ENCODE measurements at places on chromosomes 1 and 21.
A peak's percentile ranks its signal among the peaks of the same experiment; 100 is the strongest.

DNA sequence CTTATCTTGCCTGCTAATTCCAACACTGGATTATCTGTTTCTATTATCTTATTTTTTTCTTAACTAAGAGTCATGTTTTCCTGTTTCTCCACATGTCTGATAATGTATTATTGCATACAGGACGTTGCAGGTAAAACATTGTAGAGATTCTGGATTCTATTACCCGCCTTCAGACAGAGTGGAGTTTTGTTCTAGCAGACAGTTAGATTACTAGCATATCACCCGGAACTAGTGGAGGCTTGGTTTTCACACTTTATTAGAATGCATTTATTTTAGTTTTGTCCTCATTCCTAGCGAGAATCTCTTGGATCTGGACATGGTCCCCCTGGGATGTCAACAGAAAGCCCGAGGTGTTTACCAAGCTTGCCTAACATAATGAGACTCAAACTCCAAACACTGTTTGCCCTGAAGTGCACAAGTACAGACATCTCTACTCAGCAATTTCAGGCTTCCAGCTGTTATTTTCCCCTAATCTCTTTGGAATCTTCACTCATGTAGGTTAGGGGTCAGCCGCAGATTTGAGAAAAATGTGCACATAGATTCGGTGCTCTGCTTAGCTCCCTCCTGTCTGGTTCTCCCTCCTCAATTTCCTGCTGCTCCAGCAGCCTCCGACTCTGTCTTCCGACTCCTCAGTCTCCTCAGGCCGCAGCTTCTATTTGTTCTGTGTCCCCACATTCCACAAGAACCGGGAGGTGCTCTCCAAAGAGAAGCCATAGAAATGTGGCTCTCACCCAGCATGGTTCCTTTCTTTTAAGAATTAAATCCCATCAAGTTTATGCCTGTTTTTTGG lies 36.8 kb upstream of the PTPRF start:
- no peak for DNase-seq

DNA sequence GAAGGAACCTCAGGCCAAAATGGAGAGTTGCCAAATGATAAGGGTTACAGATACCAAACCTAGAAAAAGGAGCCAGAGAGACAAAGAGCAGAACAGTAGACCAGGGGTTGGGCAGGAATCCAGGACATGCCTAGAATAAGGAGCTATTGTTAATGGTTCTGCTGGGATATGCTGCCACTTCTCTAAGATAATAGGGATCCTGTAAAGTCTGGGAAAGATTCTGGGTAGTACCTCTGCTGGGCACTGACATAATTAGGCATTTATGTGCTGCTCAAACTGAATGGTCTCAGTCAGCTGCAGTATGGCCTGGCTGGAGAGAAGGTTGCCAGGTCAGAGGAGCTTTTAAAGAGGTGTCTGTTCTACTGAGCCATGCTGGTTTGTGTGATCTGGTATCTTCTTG lies 19.9 kb upstream of the NRIP1 start:
- DNase-seq = no peak

DNA sequence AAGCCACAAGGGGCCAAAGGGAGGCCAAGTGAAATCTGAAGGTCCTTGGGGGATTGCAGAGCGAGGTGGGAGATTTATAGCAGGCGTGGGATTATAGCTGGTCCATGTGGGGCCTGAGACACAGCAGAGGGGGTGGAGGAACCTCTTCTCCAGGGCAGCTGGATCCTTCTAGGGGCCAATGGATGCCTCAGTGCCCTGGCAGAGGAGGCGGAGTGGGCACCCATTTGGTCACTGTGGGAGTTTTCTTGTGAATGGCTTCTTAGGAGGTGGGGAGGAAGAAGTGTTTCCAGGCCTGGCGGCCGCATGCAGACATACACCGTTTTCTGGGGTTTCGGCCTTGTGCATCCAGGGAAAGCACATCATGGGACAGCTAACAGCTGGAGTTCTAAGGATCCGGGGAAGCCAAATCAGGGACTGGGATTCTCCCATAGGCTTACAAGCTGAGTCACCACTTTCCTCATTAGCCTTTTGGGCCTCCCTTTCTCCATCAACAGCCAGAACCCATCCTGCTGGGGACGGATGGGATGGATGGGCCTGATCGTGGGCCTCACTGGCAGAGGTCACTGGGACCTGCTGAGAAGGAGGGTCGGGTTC lies 76.5 kb downstream of the RHOU start:
- DNase-seq = no peak

DNA sequence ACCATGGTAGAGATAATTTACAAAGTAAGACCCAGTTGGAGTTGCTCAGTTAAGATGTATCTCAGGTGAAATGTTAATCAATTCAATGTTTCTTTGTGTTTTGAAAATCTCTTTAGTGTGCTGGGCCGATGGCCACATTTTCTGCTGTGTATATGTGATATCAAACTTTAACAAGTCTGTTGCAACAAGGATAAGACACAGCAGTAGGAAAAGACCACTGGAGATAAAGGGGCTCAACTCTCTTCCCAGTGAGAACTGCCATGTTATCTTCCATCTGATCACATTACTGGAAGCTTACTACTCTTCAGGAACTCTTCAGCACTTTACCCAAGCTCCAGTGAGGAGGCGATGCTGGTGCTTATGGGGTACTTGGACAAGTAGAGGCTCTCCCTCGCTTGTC lies 227.7 kb downstream of the NFIA start:
- no peak for DNase-seq

DNA sequence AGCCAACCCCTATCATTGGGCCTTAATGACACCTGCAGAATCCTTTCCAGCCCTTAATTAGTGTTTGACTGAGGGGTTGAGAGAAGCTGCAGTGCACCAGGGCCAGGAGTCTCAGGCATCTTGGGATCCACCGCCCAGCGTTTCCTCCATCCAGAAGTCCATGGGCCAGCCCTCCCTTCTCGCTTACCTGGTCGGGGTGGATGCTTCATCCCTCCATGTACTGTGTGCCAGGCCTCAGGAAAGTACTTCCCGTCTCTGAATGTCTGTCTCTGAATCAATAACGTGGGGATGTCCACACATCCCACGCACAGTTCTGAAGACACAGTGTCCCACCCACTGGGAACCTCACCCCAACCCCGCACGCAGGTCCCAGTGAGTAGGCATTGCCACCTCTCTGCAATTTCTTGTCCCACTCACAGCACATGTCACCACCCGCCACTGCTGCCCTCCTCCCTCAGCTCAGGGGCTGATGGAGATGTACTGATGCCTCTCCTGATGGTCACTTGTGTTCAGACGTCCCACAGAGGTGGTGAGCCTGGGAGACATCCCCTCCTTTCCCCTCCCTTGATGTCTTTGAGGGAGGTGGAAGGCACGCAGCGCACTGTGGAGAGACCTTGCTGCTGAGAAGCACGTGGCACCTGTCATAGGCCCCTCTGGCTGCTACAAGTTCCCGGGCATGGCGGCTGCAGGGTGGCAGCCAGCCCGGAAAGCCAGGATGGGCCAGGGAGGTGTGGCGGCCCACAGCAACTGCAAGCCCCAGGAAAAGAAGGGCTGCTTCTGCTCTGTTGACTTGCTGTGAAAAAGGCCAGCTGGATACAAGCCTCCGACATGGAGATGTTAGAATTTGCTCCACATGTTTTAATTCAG lies 29.4 kb upstream of the PRSS38 start:
- DNase-seq = no peak

DNA sequence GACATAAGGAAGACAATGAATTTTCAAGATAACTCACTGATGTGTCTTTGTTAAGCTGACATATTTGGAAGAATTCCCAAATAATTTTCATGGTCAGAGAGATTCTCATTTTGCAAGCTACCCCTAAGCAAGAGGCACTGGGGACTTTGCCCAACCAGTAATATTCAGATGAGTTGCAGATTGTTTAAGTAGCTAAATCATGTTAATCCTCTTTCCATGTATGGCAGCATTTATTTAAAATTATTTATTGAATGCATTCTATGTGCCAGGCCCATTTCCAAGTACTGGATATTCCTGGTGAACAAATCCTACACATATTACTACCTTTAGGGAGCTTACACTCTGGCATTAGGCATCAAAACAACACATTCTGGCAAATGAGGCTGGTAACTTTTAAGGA lies 56.5 kb upstream of the BACH1 start:
- no peak for DNase-seq

DNA sequence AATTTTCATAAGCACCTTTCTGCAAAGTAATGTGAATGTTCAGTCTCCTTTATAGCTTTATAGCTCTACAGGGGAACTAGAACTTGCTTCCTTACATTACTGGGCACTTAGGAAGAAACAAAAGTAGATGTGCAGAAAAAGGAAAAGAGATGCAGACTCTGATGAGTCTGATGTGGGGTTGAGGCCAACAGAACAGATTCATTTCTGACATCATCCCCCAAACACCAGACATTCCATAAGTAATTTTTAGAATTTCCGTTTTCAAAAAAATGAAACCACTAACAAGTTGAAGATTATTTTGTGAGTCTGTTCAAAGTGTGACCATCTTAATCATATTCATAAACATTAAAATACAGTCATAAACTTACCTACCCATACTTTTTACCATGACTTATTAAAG lies 96.0 kb downstream of the NRIP1 start:
- DNase-seq = no peak

GRCh38 chr1:76830373-76830772 lies 36.9 kb upstream of the ST6GALNAC5 start:
- DNase-seq = no peak

GRCh38 chr1:160795951-160796383 lies at the start of gene LY9:
TSS of gene LY9 (plus strand) at chr1:160796174. CDS start at chr1:160796188, 14 bp downstream.
- no peak for DNase-seq

DNA sequence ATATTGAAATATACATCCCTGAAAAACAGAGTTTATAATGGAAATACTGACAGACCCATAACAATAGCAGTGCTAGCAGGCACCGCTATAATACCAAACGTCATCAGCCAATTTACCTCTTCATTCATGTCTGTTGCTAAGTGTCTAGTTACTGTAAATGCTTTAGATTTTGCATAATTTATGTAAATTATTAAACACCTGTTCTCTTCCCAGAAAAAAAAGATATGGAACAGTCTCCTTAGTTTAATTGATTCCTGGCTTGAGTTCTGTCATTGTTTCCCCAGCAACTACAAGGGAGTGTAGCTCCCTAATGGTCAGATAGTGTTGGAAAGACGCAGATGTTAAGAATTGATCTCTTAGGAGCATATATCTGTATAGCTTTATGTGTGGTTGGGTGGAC lies 817.9 kb upstream of the ADGRL2 start:
- no peak for DNase-seq

GRCh38 chr1:175919001-175919400 lies 175.6 kb upstream of the TNR start:
- no peak for DNase-seq

GRCh38 chr1:217363319-217363718 lies 267.6 kb downstream of the GPATCH2 start:
- DNase-seq = no peak

GRCh38 chr1:224196813-224197600 lies 14.0 kb downstream of the DEGS1 start:
- DNase-seq = no peak

GRCh38 chr1:160437432-160438316 lies 37.3 kb downstream of the VANGL2 start:
- no peak for DNase-seq

DNA sequence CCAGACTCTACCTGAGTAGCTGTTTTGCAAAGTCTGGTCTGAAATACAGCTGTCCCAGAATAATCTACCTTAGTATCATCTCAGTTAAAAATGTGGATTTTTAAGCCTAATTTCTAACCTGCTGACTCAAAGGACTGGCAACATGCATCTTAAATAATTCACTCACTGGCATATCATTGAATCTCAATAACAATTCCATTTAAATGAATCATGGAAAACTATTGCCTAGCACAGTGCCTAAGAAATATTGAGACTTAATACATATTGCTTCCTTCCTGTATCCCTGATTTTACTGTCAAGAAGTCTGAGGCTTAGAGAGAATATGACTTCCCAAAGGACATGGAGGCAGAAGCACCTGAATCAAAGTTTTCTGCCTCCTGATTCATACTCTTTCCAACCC lies 3.1 kb downstream of the CCDC190 start:
- no peak for DNase-seq

GRCh38 chr1:229237320-229237719 lies 33.6 kb upstream of the RAB4A start:
- peak; percentile 45 for DNase-seq

- DNase-seq = peak; percentile 94
These were observed 39.8 kb upstream of the CLIC4 start for GRCh38 chr1:24705260-24706073.

DNA sequence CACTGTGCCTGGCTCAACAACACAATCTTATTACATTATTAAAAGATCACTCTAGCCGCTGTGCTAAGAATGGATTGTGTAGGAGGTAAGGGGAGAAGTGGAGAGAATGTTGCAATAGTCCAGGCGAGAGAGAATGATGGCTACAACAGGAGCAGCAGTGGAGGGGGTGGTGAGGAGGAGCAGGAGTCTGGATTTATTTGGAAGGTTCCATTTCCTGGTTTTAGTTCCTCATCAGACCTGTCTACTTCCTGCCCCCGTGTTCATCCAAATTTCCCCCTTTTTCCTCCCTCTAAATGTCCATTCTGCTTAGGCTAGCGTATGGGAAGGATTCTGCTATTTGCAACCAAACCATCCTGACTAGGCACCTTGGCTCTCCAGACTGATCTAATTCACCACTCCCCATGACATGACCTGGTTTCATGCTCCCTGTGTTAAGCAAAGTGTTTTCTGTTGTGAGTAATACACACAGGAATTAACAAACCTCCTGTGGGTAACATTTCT lies 35.1 kb upstream of the EYA3 start:
- DNase-seq = no peak

DNA sequence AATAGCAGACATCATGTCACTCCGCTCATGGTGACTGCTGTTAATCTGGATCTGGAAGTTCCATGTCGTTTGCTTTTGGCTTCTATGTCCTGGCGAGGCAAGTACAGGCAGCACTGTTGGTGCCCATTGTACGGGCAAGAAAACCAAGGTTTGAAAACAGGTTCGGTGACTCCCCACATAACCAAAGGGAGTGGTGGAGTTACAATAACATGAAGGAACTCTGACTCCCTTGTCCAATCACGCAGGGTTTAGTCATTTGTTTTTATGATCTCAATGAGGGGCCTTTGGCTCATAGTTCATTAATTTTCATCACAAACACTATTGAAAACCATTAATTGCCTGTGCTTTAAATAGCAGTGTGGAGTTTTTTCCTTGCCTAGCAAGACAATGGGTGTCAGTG lies 82.9 kb upstream of the SSX2IP start:
- no peak for DNase-seq

GRCh38 chr1:116243333-116244054 lies 129.6 kb upstream of the ATP1A1 start:
- DNase-seq = peak; percentile 29

DNA sequence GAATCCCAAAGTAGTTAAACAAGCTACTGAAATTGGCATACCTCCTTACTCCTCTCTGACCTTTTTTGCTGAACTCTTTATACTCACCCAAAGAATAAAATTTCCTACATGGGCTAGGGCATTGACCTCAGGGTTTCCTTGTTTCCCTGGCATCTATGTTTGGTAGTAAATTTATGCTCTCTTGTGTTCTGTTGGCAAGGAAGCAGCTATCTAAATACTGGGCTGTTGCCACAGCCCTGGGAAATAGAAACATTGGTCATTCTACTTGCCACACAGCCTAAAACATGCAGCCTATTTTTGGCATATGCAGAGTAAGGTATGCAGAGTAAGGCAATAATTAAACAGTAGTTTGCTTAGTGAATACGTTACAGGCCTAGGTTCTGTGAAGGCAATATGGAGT lies 351.4 kb downstream of the HLX start:
- DNase-seq = no peak

All from NCI-H1417 (cell line).